Activated naive CD4-positive, alpha-beta T cell treated with anti-CD3 and anti-CD28 coated beads for 36 hours (primary cell): ENCODE measurements at places on chromosomes 4 and X. TPM values are rescaled to one million over a fixed set of nuclear protein-coding genes. Genes with fewer than 3 reads are reported as not detected.

- DNase-seq = peak; percentile 11
These were observed 134.3 kb downstream of the GUCY2F start for GRCh38 chrX:109347632-109348031.

- no peak for DNase-seq
These were observed 10.0 kb downstream of the CSTF2 start for GRCh38 chrX:100830143-100830542.

GRCh38 chr4:182188622-182189021, 54.6 kb upstream of the TENM3 start:
- no peak for DNase-seq

GRCh38 chrX:46620505-46620904, 46.9 kb downstream of the CHST7 start:
- no peak for DNase-seq

DNA sequence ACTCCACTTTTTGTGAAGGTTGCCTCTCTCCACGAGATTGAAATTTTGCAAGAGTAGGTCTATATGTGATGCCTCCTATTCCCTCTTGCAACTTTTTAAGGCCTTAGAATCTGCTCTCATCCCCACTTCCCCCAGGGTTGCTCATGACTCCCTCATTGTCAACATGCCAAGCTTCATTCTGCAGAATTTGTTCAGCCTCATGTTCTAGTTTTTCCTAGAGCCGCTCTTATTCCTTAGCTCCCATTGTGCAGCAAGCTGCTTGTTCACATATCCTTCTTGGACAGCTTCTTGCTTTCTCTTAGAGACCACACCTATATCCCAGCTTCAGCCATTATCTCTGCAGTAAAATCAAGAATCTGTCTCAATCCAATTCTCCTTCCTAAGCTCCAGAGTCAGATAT, 82.4 kb downstream of the CNGA2 start:
- DNase-seq = no peak

DNA sequence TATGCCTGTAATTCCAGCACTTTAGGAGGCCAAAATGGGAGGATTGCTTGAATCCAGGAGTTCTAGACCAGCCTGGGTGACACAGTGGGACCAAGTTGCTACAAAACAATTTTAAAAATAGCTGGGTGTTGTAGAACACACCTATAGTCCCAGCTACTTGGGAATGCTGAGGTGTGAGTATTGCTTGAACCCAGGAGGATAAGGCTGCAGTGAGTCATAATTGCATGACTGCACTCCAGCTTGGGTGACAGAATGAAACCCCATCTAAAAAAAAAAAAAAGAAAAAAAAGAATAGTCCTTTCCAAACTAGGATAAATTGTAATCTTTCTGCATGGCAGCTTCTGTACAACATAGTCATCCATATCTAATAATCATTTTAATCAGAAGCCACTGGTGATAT, 270.1 kb upstream of the INTU start:
- no peak for DNase-seq

DNA sequence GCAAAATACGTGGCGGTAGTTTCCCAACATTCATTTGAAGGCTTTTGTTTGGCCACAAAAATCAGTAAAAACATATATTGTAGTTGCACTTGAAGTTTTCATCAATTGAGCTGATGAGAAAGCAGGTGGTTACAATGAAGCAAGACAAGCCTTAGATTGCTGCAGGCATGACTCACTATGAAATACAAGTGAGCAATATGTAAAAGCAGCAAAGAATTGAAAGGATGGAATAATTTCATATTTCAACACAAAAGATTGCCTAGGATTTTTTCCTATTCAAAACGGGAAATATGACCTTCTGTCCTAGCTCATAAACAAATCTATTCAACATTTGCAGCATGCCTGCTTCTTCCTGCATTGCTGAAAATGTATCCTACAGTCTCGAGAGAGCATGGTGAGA, 190.9 kb upstream of the BANK1 start:
- DNase-seq = peak; percentile 15

DNA sequence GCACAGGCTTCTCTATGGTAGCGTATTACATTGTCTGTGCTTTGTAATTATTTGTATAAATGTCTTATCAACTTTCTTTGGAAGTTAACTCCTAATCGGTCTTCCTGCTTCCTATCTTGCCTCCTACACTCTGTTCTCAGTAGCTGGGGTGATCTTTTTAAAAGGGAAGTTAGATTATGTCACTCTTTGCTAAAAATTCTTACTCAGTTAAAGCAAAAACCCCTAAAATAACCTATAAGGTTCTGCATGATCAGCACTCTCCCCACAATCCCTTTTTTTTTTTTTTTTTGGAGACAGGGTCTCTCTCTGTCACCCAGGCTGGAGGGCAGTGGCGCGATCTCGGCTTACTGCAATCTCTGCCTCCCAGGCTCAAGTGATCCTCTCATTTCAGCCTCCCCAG, 2.6 kb upstream of the PRPS1 start:
- no peak for DNase-seq

DNA sequence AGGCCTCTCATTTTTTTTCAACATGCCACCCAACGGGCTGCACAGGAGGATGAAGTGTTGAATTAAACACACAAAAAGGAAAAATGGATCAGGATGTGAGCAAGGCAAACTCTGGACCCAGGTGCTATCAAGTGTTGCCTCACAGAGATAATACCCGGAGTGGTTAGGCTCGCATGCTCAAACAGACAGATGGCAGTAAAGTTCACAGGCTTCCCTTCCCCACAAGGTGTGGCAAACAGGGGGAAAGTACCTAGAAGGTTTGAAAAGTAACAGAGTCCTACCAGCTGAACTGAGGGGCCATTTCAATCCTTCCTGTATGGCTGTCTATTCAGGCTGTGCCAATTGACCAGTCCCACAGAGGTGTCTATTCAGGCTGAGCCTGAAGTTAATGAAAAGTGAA, 123.9 kb upstream of the GC start:
- DNase-seq = no peak

- DNase-seq = no peak
These were observed 36.2 kb upstream of the USP38 start for GRCh38 chr4:143148521-143148920.

GRCh38 chrX:49656533-49656932, 39.3 kb downstream of the PAGE1 start:
- no peak for DNase-seq

GRCh38 chr4:90028460-90028859, 98.7 kb upstream of the CCSER1 start:
- no peak for DNase-seq

DNA sequence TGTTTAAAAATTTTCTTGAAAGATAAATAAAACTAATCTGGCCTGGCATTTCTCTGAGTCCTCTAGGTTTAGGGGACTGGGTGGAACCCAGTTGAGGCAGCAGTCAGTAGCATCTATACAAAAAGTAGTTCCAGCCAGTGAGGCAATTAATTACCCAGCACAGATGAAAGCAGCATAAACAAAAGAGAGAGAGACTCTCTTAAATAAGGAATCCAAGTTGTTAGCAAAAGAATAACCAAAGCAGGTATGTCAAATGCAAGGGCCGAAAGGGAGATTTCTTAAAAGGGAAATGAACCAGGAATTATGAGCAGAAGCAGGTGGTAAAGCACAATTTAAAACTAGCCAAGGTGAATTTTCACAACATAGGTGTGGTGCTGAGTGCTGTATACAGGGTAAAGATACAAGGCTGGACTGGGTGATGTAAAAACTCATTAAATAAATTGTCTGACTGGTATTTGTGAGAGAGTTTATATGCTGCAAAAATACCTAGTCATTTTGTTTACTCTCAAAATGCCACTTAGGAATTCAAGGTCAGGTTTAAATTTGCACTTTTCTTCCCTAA, 94.6 kb upstream of the GALNT7 start:
- DNase-seq = no peak

- peak; percentile 22 for DNase-seq
These were observed 734 bp upstream of the GALNT7 start for GRCh38 chr4:173167758-173168395.

The KLB gene
- total RNA-seq = not detected

The NAT8L gene
- total RNA-seq = 0.21 TPM
